Activated naive CD8-positive, alpha-beta T cell treated with anti-CD3 and anti-CD28 coated beads, Interleukin-2, amount 50 U/mL, for 24 hours (primary cell): ENCODE measurements at places on chromosomes 4 and X.

DNA sequence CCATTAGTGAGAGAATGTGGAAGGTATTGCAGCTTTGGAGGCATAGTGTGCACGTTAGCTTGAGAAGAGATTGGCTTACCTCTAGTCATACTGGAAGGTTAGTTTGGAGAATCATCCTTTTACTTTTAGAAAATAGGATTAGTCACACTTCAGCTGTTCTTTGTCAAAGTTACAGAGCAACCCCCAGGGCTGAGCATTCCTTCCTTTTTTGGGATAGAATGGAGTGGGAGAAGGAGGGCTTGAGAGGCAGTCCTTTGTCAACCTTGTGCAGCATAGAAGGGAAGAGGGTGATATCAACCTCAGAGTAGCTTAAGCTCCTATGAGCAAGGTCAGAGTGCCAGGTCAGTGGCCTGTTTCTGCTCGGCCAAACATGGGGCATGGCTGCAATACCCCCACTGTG lies 8.6 kb upstream of the MBNL3 start:
- DNase-seq, result no peak

DNA sequence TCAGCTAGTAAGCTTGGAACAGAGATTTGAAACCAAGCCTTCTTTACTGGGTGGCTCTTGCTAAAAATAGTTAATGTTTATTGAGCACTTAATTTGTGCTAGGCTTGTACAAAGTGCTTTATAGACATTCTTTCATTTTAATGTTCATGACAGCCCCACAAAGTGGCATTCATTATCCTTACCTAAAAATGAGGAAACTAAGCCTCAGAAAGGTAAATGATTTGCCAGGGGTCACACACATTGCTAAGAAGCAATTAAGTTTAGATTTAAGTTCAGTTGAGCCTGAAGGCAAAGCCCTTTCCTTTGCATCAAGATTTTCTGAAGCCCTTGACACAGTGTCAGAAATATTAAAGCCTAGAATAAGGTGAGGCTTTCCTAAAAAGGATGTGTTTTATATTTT lies 327.5 kb upstream of the FGF13 start:
- no peak for DNase-seq

DNA sequence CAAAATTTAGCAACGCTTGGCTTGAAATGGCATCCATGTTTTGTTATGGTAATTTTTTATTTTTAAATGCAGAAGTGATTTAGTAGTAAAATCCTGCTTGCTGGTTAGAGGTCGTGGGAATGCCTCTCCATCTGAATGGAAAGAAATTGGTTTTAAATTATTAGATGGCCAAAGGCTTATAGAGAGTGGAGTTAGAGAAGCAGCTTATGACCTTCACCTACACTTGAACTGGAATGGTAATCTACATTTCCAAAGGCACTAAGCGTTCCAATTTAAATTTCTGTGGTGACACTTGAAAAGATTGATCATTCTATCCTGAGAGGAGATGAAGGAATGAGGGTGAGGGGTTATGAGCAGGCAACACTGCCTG lies 280.7 kb downstream of the RAPGEF2 start:
- DNase-seq, result no peak

- DNase-seq, result no peak
Measured at GRCh38 chrX:71256051-71256450, 2.1 kb upstream of the ZMYM3 start.

- DNase-seq, result no peak
Measured at GRCh38 chr4:175559526-175559925, 252.5 kb downstream of the GPM6A start.

- no peak for DNase-seq
Measured at GRCh38 chrX:17082831-17083230, 136.4 kb downstream of the REPS2 start.

- no peak for DNase-seq
Measured at GRCh38 chrX:49129427-49129826, 5.9 kb upstream of the GPKOW start.

GRCh38 chrX:110211340-110211739 lies 106.5 kb downstream of the AMMECR1 start:
- no peak for DNase-seq

DNA sequence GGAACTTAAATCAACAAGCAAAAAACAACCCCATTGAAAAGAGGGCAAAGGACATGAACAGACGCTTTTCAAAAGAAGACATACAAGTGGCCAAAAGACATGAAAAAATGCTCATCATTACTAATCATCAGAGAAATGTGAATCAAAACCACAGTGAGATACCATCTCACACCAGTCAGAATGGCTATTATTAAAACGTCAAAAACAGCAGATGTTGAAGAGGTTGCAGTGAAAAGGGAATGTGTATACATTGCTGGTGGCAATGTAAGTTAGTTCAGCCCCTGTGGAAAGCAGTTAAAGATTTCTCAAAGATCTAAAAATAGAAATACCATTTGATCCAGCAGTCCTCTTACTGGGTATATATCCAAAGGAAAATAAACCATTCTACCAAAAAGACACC lies 22.6 kb downstream of the RTL9 start:
- no peak for DNase-seq

DNA sequence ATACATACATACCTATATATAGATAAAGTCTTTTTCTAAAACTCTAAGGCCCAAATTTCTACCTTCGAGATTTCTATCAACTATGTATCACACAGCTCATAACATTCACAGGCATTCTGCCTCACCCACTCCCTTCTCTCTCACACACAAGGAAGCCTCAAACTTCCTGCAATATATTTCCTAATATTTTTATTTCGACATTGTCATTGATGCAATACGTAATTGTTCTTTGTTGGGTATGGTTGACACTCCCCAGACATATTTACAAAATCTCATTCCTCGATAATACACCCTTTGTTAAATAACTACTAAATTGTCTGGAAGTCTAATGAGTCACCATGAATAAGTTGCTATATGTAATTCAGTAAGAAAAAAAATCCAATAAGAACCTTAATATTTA lies 143.5 kb downstream of the HNRNPD start:
- DNase-seq, result no peak

- DNase-seq, result no peak
Measured at GRCh38 chr4:77861495-77861894, 1.1 kb upstream of the MRPL1 start.

GRCh38 chr4:119233750-119234149 lies 21.2 kb downstream of the USP53 start:
- no peak for DNase-seq

DNA sequence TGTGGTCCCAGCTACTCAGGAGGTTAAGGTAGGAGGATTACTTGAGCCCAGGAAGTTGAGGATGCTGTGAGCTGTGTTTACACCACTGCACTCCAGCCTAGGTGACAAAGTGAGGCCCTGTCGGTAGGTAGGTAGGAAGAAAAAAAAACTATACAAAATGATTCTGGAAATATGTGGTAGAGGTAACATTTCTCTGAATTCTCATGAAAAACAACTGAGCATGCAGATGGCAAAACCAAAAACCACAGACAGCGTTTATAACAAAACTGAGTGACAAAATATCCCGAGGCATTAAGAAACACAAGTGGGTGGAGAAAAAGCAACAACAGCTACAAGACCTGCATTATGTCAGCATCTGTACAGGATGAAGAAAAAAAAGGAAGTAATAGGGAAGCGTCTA lies 211.7 kb downstream of the DLG3 start:
- DNase-seq, result no peak

DNA sequence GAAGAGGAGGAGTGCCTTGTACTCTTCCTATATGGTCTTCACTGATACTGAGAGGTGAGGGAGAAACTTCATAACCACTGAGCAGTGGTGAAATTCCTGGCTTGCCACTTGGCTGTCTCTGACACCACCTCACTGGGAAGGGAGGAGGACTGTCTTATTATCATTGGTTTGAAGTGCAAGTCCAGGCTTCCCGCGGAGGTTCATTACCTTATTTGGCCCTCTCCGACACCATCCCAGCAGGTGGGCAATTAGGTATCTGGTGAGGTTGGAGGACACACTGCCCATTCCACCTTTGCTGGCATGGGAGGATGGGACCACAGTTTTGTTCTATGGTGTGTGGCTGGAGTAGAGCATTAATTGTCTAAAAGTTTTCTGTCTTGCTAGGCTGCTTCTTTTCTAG lies 206.1 kb downstream of the LHFPL1 start:
- no peak for DNase-seq

GRCh38 chr4:148097801-148098200 lies 344.4 kb downstream of the NR3C2 start:
- no peak for DNase-seq

GRCh38 chr4:122205687-122206086 lies 53.6 kb downstream of the BLTP1 start:
- no peak for DNase-seq

DNA sequence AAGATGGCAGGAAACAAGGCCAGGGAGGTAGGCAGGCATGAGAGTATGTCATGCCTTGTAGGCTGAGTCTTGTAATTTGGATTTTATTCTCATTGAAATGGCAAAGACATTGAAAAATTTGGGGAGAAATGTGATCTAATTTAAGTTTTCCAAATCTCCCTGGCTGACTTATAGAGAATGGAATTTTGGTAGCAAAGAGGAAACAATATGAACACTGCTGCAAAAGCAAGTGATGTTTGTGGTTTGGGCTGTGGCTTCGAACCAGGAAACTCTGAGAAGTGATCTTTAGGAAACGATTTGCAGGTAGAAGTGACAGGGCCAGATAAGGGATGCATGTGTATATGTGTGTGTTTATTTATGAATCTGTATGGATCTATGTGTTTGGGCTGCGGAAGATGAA lies 35.6 kb downstream of the ARSJ start:
- no peak for DNase-seq

DNA sequence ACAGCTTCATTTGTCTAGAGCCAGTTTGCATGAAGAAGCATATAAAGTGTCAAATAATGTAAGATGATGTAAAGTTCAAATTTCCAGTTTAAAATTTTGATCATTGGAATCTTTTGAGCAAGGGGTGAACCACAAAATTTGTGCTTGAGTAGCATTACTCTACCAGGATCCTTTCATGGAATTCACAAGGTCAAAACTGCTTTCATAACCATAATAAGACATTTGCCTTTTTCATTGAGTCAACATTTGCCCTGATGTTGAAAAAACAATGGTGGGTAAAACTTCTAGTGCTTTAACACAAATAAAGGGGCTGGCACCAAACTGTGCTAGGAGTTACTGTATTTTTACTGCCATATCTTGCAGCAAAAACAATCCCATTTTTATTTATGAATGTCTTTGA lies 142.2 kb downstream of the GLRA3 start:
- DNase-seq, result no peak
